ENCODE measurements at places on chromosomes 3 and 15.
A peak's percentile ranks its signal among the peaks of the same experiment; 100 is the strongest.

GRCh38 chr3:124263168-124263567 lies 271.2 kb upstream of the ROPN1 start:
- DNase-seq, result no peak

- DNase-seq, result no peak
Measured at GRCh38 chr3:102144063-102144462, 290.8 kb upstream of the ZPLD1 start.

GRCh38 chr15:49978121-49978520 lies 140.9 kb downstream of the ATP8B4 start:
- DNase-seq, result no peak

DNA sequence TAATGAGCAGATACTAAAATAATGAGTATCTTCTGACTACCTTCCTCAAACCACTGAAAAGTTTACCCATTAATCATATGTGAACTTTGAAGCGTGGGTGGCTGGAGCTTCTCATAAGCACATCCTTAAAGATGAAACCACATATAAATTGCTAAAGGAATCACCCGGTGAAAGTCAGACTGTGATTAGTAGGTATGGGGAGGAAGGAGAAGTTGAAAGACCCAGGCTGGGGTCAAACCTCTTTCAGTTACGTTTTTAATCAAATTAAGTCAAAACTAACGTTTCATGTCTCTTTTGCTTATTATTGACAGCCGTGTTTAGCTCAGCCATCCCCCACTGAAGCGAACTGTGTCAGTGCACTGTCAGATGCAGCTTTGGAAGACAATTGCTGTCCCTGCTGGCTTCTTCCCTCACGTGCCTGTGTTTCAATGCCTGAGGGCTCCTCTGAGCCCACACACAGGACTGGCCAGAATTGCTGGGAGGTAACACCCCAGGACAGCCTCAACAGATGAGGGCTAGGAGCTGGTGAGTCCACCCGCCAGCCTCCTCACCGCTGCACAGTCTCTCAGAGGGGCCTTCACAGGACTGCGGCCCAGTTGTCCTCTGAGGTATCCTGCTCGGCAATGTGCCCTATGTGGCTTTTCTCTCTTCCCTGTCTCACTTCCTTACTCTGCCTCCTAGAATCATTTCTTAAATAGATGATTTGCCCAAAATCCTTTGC lies 29.3 kb upstream of the SH3BP5 start:
- no peak for DNase-seq

DNA sequence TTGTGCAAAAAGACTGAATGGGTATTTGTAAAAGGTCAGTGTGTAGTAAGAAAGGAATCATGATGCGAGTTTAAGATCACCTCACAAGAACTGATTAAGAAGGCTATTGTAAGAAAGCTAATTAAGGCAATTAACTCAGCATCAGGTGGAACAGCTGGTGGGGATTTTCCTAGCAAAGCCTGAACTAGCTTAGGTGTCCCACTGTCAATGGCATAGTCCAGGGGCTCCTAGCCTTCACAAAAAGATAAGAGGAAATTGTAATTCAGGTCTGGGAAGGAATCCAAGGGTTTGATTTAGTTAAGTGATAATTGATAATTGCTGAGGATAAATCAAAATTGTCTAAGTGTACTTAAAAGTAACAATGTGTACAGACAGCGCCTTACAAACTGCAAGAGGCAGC lies 901.6 kb downstream of the TUSC7 start:
- peak; percentile 100 for DNase-seq

DNA sequence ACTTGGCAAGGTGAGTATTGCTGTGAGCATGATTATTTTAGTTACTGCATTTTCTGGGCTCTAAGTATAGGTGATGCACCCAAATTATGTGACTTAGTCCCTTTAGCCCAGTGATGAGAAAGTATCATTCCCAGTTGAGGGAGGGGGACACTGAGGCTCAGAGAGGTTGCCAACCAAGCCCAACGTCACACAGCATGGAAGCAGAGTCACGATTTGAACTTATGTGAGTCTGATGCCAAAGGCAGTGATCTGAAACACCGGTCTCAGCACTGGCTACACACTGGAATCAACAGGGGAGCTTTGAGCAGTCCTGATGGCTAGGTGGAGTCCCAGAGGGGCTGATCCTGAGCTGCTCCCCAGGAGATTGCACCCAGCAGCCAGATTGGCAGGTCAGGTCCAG lies 39.5 kb upstream of the SLC6A6 start:
- no peak for DNase-seq

DNA sequence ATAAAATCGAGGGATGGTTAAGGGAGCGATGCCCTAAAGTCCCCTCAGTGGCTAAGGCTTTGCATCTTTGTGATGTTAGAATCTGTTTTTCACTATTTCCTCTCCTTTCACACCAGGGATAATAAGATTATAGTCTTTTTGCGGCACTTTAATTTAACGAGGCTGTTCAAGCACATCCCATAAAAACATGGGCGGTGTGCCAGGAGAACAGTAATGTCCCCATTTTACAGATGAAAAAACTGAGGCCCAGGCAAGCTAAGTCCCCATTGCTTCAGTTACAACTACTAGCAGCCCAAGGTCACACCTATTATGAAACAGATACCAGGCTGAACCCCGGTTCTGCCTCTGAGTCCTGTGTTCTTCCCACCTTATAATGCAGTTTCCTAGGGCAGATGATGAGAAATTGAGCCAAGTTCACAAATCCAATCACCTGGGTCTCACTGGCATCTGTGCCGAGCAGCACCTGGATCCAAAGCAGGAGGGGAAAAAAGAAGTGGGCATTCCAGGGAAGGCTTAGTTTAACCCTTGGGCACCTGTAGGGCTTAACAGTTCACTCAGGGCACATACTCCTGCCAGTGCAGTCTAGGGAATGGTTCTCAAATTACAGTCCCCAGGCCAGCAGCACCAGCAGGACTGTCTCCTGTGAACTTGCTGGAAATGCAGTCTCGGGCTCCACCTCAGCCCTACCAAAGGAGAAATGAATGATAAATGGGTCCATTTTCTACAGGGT lies 169.3 kb downstream of the RAB11A start:
- no peak for DNase-seq

DNA sequence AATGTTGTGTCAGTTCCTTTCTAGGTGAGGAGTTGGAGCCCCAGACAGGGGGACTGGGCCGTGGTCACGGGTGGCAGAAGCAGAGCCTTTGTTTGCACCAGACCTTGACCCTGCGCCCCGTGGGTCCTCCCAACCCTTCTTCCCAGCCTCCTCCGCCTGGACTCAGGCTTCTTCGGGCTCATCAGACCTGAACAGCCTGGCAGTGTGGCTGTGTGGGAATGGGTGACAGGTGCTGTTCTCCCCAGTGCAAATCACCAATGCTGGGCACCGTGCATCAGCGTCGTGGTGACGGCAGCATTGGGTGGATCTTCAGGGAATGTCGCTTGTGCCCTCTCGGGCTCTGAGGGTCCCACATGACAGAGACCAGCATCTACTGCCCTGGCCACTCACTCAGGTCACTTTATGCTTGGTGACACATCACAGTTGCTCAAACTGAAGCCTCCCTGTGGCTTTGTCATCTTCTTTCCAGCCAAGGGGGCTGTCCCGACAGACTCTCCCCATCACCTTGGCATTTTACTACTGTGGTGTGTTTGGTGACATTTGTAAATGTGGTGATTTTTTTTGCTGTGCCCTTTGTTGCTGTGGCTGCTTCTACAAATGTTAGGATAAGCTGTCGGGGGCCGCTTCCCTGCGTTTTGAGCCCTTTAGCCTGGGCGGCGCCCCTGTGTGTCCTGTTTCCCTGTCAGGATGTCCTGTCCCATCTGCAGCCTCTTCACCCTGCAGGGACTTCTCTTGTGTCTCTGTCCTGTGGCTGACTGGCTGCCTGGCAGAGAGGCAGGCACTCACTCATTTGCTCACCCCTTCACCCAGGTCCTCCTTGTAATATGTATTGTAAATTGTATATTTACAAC lies 14.5 kb downstream of the APBA2 start:
- no peak for DNase-seq

DNA sequence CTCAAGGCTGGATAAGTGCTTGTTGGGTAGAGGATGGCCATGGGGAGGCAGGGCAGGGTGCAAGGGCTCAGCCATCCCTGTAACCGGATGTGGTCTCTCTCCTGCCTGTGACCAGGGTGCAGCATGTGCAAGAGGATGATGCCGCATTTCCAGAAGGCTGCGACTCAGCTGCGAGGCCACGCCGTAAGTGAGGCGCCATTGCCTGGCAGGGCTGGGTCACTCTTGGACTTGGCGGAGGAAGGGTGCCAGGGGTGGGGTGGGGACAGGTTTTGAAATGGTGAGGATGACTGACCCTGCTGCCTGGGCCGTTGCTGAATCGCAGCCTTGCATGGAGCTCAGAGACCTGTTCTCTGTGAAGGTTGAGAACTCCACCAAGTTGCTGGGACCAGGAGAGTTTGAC lies 49.3 kb downstream of the PDIA5 start:
- DNase-seq, result no peak

GRCh38 chr3:126119008-126119675 lies 35.2 kb upstream of the SLC41A3 start:
- peak; percentile 59 for DNase-seq

Measured in NCI-H1105 treated with DMSO at 0.1 percent for 48 hours (cell line).